Effector memory CD8-positive, alpha-beta T cell (primary cell): ENCODE measurements at places on chromosomes 1 and 21.
A peak's percentile ranks its signal among the peaks of the same experiment; 100 is the strongest.

GRCh38 chr21:18601146-18601545 lies 197.6 kb upstream of the TMPRSS15 start:
- H3K36me3 ChIP-seq: no peaks in the 10 kb centered on the region
- DNase-seq: no peak
- H3K27ac ChIP-seq: no peak overlapping the region
- H3K4me1 ChIP-seq: no peaks in the 10 kb centered on the region
- no peaks in the 10 kb centered on the region for H3K27me3 ChIP-seq

- H3K4me3 ChIP-seq: no peak overlapping the region
- H3K27me3 ChIP-seq: no peaks in the 10 kb centered on the region
- no peak for DNase-seq
- peaks cover 5% of the 10 kb centered on the region for H3K4me1 ChIP-seq
- H3K36me3 ChIP-seq: peaks cover 90% of the 10 kb centered on the region
- H3K27ac ChIP-seq: no peak overlapping the region
Observed at GRCh38 chr1:205616563-205617293, 15.1 kb downstream of the ELK4 start.

- no peak overlapping the region for H3K4me3 ChIP-seq
- H3K4me1 ChIP-seq: peaks cover 5% of the 10 kb centered on the region
- no peaks in the 10 kb centered on the region for H3K27me3 ChIP-seq
- no peak overlapping the region for H3K27ac ChIP-seq
- H3K36me3 ChIP-seq: peaks cover 65% of the 10 kb centered on the region
Observed at GRCh38 chr1:33332357-33332789, 11.5 kb upstream of the A3GALT2 start.

- H3K36me3 ChIP-seq: peaks cover 54% of the 10 kb centered on the region
- no peaks in the 10 kb centered on the region for H3K27me3 ChIP-seq
- peaks cover 3% of the 10 kb centered on the region for H3K4me1 ChIP-seq
- DNase-seq: no peak
Observed at GRCh38 chr1:32052887-32053286, 19.9 kb upstream of the TMEM39B start.

GRCh38 chr1:171913385-171913784 lies 72.1 kb downstream of the DNM3 start:
- no peaks in the 10 kb centered on the region for H3K4me1 ChIP-seq
- H3K27ac ChIP-seq: no peak overlapping the region
- H3K27me3 ChIP-seq: no peaks in the 10 kb centered on the region
- DNase-seq: no peak

DNA sequence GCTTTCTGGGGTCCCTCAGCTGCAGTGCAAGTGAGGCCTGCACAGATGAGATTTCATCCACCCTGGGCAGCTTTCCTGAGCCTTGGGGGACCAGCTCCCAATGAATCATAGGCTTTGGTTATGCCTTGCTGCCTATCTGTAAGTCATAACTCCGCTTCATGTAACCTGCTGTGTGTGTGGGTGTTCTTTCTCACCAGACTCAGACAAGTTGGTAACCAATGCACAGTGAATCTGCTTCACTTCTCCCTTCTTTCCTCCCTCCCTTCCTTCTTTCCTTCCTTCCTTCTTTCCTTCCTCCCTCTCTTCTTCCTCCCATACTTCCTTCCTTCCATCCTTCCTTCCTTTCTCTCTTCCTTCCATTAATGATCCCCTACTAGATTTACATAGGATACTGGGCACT lies 34.4 kb upstream of the PSMB2 start:
- DNase-seq: no peak
- H3K4me3 ChIP-seq: no peak overlapping the region
- no peaks in the 10 kb centered on the region for H3K36me3 ChIP-seq

GRCh38 chr1:200040481-200041138 lies 13.1 kb downstream of the NR5A2 start:
- peaks cover 3% of the 10 kb centered on the region for H3K36me3 ChIP-seq
- peaks cover 9% of the 10 kb centered on the region for H3K27me3 ChIP-seq
- H3K4me1 ChIP-seq: peaks cover 22% of the 10 kb centered on the region
- no peak for DNase-seq

GRCh38 chr1:231507476-231508355 lies 20.8 kb upstream of the TSNAX start:
- H3K36me3 ChIP-seq: peaks cover 2% of the 10 kb centered on the region
- H3K4me1 ChIP-seq: no peaks in the 10 kb centered on the region
- H3K27me3 ChIP-seq: peaks cover 39% of the 10 kb centered on the region
- no peak overlapping the region for H3K27ac ChIP-seq
- DNase-seq: no peak

DNA sequence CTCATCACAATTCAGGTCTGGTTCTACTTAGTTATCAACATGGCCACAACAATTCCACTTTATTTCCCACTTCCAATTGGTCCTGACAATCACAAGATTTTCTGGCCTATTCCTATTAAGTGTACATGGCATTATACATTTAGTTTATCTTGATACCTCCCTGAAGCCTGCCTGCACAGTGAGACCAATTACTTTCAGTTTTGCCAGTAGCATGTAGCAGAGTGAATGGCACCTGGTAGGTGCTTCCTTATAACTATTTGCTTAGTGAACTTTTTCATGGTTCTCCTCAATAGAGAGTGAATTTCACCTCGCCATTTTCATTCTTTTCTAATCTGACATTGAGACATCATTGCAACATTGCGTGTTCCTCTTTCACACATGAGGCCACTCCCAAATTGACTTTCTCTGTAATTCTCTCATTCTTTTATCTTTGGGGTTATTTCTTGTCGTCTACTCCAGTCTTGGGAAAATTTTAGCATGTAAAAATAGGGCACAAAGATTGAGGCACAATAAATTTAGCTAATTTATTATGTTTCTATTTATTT lies 124.3 kb downstream of the DISC1 start:
- H3K27me3 ChIP-seq: no peaks in the 10 kb centered on the region
- H3K4me3 ChIP-seq: no peak overlapping the region
- no peaks in the 10 kb centered on the region for H3K4me1 ChIP-seq
- H3K36me3 ChIP-seq: no peaks in the 10 kb centered on the region
- no peak overlapping the region for H3K27ac ChIP-seq
- DNase-seq: no peak

GRCh38 chr1:191504999-191505398 lies 653.3 kb upstream of the RGS18 start:
- no peak overlapping the region for H3K4me3 ChIP-seq
- no peaks in the 10 kb centered on the region for H3K36me3 ChIP-seq
- no peak overlapping the region for H3K27ac ChIP-seq
- H3K27me3 ChIP-seq: no peaks in the 10 kb centered on the region
- no peak for DNase-seq

DNA sequence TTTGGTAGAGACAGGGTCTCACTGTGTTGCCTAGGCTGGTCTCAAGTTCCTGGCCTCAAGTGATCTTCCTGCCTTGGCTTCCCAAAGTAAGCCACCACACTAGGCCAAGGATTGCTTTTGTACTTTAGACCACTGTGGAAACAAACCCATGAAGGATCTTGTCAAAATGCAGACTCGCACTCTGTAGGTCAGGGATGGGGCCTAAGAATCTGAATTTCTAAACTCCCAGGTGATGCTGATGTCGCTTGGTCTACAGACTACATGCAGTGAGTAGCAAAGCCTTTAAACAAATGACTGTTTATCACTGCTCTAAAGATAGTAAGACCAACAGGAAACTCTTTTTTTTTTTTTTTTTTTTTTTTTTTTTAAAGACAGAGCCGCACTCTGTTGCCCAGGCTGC lies 54.1 kb upstream of the MUTYH start:
- no peaks in the 10 kb centered on the region for H3K27me3 ChIP-seq
- H3K4me3 ChIP-seq: peak overlapping the region; percentile 43
- H3K4me1 ChIP-seq: peaks cover 6% of the 10 kb centered on the region
- peaks cover 4% of the 10 kb centered on the region for H3K36me3 ChIP-seq
- peak overlapping the region; percentile 88 for H3K27ac ChIP-seq

GRCh38 chr21:44850905-44851657 lies 22.4 kb downstream of the PTTG1IP start:
- H3K4me1 ChIP-seq: peaks cover 20% of the 10 kb centered on the region
- no peak overlapping the region for H3K4me3 ChIP-seq
- H3K27ac ChIP-seq: no peak overlapping the region
- no peak for DNase-seq

- H3K27me3 ChIP-seq: peaks cover 83% of the 10 kb centered on the region
- H3K36me3 ChIP-seq: no peaks in the 10 kb centered on the region
- no peak overlapping the region for H3K4me3 ChIP-seq
- no peak for DNase-seq
- no peak overlapping the region for H3K27ac ChIP-seq
Observed at GRCh38 chr1:41399145-41399795, 38.0 kb downstream of the FOXO6 start.

GRCh38 chr21:37551331-37551992 lies 184.9 kb downstream of the DYRK1A start:
- H3K36me3 ChIP-seq: no peaks in the 10 kb centered on the region
- DNase-seq: no peak
- H3K27me3 ChIP-seq: peaks cover 41% of the 10 kb centered on the region
- H3K4me3 ChIP-seq: no peak overlapping the region
- peaks cover 11% of the 10 kb centered on the region for H3K4me1 ChIP-seq
- H3K27ac ChIP-seq: no peak overlapping the region

DNA sequence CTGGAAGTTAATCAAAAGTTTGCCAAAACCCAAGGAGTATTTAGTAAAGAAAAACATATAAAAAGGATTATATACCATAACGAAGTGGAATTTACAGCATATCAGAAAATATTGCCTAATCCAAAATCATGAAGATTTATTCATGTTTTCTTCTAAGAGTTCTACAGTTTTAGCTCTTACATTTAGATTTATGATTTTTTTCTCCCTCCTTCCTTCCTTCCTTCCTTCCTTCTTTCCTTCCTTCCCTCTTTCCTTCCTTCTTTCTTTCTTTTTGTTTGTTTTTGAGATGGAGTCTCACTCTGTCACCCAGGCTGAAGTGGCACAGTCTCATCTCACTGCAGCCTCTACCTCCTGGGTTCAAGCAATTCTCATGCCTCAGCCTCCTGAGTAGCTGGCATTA lies 15.7 kb upstream of the PRSS38 start:
- H3K27ac ChIP-seq: no peak overlapping the region
- no peak overlapping the region for H3K4me3 ChIP-seq
- H3K4me1 ChIP-seq: peaks cover 3% of the 10 kb centered on the region
- H3K36me3 ChIP-seq: no peaks in the 10 kb centered on the region
- DNase-seq: no peak

GRCh38 chr1:52424231-52424636 lies 19.8 kb downstream of the PRPF38A start:
- H3K4me3 ChIP-seq: peak overlapping the region; percentile 74
- H3K36me3 ChIP-seq: peaks cover 47% of the 10 kb centered on the region
- peaks cover 27% of the 10 kb centered on the region for H3K4me1 ChIP-seq
- peak; percentile 49 for DNase-seq

- H3K4me3 ChIP-seq: no peak overlapping the region
- H3K4me1 ChIP-seq: no peaks in the 10 kb centered on the region
- peaks cover 58% of the 10 kb centered on the region for H3K27me3 ChIP-seq
- DNase-seq: no peak
- H3K36me3 ChIP-seq: no peaks in the 10 kb centered on the region
- no peak overlapping the region for H3K27ac ChIP-seq
Observed at GRCh38 chr1:16018308-16018707, 465 bp upstream of the HSPB7 start.

- DNase-seq: no peak
- no peaks in the 10 kb centered on the region for H3K4me1 ChIP-seq
- H3K36me3 ChIP-seq: no peaks in the 10 kb centered on the region
- no peaks in the 10 kb centered on the region for H3K27me3 ChIP-seq
- H3K27ac ChIP-seq: no peak overlapping the region
- no peak overlapping the region for H3K4me3 ChIP-seq
Observed at GRCh38 chr1:65279070-65279779, 30.1 kb upstream of the DNAJC6 start.

GRCh38 chr1:160061369-160062229 lies 8.4 kb downstream of the KCNJ10 start:
- peaks cover 6% of the 10 kb centered on the region for H3K36me3 ChIP-seq
- H3K4me1 ChIP-seq: no peaks in the 10 kb centered on the region
- H3K4me3 ChIP-seq: no peak overlapping the region
- peaks cover 86% of the 10 kb centered on the region for H3K27me3 ChIP-seq
- no peak overlapping the region for H3K27ac ChIP-seq
- no peak for DNase-seq

- H3K36me3 ChIP-seq: no peaks in the 10 kb centered on the region
- peaks cover 28% of the 10 kb centered on the region for H3K4me1 ChIP-seq
- peak within 1 kb of the TSS; percentile 1 for H3K27ac ChIP-seq
- DNase-seq: peak; percentile 45
Observed at GRCh38 chr1:224615861-224616755, at the start of gene CNIH3. TSS of gene CNIH3 (plus strand) at chr1:224616317. CDS start at chr1:224617175, 858 bp downstream.

DNA sequence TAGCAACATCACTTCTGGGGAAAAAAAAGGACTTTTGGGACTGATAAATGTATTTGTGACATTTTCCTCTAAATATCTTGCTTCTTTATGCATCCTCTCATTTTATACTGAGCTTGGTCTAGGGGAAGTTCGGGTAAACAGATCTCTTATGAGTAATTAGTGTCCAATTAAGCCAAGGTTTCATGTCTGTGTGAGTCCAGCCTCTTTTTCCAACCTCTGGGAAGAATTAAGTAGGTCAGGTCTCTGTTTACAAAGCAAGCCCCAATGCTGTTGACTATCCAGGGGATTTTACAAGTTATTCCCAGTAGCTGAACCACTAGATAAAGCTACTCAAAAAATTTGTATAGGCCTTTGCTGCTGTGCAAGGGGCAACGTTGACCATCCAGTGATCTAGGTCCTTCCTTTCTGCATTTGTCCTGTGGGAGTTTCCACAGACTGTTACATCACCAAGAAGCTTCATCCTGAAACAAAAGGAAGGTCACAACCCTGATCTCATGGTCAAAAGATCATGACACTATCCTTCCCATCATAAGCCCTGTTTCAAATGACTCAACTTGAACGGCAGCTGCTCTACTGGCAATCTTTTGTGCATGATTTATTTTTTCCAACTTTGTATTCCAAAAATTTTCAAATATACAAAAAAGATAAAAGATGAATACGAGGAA lies 74.3 kb downstream of the ETS2 start:
- no peaks in the 10 kb centered on the region for H3K4me1 ChIP-seq
- H3K4me3 ChIP-seq: no peak overlapping the region
- no peak for DNase-seq
- peaks cover 27% of the 10 kb centered on the region for H3K27me3 ChIP-seq
- no peaks in the 10 kb centered on the region for H3K36me3 ChIP-seq
- no peak overlapping the region for H3K27ac ChIP-seq

- no peak overlapping the region for H3K27ac ChIP-seq
- H3K27me3 ChIP-seq: peaks cover 44% of the 10 kb centered on the region
- no peak for DNase-seq
- H3K4me1 ChIP-seq: no peaks in the 10 kb centered on the region
- H3K36me3 ChIP-seq: peaks cover 3% of the 10 kb centered on the region
- H3K4me3 ChIP-seq: no peak overlapping the region
Observed at GRCh38 chr1:28864695-28865094, 49.7 kb upstream of the EPB41 start.
